LoVo (cell line): ENCODE measurements at places on chromosomes 16 and 17.
A peak's percentile ranks its signal among the peaks of the same experiment; 100 is the strongest.

DNA sequence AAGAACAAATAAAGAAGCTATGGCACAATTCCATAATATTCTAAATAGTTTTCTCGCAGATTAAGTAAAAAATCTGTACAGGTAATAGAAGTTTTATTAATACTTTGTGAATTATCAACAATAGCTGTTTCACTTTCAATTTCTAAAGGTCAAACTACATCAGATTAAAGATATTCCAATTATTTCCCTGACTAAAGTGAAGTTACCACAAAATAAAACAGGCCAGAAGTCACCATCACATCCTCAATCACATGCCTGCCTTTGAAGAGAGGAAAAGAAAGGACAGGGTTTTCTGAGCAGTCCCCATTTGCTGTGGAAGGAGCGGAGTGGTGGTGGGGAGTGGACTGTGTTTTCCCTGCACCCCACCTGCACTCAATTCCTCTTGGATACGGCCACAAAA, 11.1 kb downstream of the ITFG1 start:
- DNase-seq = no peak

DNA sequence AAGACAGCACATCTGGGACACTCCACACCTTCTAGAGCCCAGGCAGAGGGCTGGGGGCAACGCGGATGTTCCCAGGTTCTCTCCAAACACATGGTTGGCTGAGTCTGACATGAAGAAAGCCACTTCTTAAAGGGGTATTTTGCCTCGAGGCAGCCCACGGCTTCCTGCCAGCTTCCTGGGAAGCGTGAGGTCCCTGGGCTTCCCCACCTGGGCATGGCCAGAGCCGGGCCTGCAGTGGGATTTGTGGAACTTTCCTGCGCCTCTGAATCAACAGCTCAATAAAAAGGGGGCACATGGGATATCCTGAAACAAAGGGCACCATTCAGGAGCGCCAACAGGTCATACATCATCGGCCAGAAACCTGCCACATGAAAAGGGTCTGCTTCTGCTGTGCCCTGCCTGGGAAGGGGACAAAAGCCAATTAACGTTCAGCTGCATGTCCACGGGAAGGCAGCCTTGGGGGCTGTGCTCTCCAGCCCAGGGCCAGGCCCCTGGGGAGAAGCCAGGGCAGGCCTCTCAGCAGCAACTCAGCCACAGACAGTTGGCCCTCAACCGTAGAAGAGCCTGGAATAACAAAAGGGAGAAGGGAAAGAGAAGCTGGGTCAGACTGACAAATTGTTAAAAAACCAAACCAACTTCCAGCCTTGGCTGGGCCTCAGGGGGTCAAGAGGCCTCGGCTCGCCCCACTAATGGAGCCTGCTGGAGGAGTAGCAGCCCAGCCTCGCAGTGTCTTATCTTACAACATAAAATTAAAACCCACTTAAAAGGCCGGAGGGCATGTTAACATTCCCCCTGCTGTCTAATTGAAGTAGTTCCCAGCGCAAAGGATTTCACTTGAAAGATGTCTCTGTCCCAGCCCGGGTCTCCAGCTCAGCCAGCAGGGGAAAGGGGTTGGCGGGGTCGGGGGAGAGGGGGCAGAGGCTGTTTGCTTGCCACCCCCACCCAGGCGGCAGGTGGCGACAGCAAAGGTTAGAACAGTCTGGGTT, 34.2 kb downstream of the TBX4 start:
- DNase-seq = no peak

DNA sequence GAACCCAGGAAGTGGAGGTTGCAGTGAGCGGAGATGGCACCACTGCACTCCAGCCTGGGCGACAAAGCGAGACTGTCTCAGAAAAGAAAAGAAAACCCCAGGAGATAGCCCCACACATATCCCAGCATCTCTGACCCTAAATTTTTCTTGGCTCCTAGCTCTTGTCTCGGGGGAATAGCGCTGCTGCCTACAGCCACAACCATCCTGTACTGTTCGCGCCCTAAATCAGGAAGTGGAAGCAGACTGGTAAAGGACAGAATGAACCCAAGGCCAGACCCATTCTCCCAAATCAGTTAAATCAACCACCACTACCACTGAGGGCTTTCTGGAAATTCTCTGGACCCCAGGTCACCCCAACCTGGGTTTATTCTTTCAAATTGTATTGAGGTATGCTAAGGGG, 1.7 kb downstream of the CTDNEP1 start:
- DNase-seq = no peak

- DNase-seq = no peak
Measured at GRCh38 chr16:1530883-1531637, 2.4 kb upstream of the TMEM204 start.

- DNase-seq = no peak
Measured at GRCh38 chr16:14427371-14427948, 202.6 kb downstream of the PARN start.

DNA sequence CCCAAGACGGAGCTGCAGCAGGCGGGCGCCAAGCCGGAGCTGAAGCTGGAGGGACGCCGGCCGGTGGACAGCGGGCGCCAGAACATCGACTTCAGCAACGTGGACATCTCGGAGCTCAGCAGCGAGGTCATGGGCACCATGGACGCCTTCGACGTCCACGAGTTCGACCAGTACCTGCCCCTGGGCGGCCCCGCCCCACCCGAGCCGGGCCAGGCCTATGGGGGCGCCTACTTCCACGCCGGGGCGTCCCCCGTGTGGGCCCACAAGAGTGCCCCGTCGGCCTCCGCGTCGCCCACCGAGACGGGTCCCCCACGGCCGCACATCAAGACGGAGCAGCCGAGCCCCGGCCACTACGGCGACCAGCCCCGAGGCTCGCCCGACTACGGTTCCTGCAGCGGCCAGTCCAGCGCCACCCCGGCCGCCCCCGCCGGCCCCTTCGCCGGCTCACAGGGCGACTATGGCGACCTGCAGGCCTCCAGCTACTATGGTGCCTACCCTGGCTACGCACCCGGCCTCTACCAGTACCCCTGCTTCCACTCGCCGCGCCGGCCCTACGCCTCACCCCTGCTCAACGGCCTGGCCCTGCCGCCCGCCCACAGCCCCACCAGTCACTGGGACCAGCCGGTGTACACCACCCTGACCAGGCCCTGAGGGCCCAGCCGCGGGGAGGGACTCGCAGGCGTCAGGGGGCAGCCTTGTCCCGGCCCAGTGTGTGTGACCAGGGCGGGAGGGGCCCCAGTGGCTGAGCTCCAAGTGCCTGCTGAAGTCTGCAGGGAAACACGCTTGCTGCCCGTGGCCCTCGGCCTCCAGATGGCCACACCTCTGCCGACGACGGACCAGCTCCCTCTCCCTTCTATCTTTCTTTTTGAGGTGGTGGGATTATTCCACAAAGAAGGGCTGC, 3.4 kb downstream of the SOX8 start:
- DNase-seq = no peak

DNA sequence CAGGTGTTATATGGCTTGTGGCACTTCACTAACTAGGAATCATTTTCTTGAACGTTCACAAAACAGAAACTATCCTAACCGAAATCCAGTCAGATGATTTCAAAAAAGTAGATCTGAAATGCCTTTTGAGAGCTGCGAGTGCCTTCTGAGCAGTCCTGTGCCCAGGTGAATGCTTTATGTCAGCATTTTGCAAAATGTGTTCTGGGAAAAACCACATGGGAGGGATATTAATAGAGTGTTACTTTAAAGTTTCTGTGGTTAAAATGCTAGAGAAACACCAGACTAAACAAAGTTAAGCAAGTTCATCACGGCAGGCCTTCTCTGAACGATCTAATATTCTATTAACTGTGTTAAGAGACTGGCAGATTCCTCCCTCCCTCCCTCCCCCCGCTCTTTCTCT, 15.8 kb upstream of the RGS9 start:
- no peak for DNase-seq

- no peak for DNase-seq
Measured at GRCh38 chr16:89355007-89355406, 135.4 kb downstream of the ANKRD11 start.

GRCh38 chr17:43790311-43790940, 10.2 kb downstream of the CFAP97D1 start:
- no peak for DNase-seq

- no peak for DNase-seq
Measured at GRCh38 chr16:75787440-75787839, 61.1 kb upstream of the CPHXL start.

DNA sequence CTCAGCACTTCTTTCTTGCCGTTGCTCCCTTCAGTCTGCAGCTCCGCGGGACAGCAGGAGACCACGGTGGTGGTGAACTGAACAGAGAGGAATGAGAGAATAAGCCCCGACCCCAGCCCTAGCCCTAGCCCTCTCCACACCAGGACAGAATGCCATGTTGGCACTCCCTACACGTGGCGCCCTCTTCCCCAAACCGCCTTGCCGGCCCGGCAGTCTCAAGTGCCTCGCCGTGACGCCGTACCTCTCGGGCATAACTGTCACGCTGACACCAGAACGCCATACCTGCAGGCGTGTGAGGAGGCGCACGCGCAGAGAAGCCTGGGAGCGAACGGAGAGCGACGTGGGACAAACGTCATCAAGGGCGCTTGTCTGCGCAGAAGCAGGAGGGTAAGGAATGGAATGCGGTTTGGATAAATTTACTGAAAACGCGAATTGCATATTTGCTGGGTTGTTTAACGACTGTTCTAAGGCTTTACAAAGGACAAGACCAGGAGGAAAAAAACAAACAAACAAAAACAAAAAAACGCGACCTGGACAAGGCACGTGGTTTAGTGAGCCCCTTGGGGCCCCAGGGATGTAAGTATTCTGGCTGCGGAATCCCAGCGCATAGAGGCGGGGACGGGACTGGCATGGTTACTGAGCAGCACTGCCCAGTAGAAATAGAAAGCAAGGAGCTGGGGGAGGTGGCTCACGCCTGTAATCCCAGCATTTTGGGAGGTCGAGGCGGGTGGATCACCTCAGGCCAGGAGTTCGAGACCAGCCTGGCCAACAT, at the start of gene AARSD1:
Gene AARSD1 (minus strand): TSS at position 294 of the 772 bp plus-strand sequence. CDS start 14 bp downstream, at position 280.
- DNase-seq = peak; percentile 94

DNA sequence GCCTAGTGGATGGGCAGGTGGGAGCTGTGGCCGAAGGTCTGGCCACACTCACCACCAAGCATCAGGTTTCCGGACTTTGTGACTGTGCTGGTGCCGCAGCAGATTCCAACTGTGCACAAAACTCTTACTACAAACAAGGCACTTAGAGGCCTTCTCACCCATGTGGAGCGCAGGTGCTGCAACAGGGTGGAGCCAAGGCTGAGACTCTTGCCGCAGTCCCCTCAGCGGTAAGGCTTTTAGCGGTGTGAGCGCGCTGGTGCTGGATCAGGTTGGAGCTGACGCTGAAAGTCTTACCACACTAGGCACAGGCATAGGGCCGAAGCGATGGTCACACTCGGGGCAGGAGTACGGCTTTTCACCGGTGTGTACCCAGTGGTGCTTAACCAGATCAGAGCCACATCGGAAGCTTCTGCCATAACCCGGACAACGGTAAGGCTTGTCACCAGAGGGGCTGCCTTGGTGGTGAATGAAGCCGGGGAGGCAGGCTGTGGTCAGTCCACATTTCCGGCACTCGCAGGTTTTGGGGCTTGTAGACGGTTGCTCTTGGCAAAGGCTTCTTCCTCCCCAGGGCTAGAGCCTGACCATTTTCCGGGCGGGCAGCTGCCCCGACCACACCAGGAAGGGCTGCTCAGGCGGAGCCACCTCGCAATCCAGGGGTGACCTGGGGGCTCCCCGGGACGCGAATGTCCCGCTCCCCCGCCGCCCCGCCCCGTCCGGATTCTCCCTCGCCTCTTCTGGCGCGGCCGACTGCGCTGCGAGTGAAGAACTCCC, 1.0 kb upstream of the ARMC5 start:
- DNase-seq = no peak

DNA sequence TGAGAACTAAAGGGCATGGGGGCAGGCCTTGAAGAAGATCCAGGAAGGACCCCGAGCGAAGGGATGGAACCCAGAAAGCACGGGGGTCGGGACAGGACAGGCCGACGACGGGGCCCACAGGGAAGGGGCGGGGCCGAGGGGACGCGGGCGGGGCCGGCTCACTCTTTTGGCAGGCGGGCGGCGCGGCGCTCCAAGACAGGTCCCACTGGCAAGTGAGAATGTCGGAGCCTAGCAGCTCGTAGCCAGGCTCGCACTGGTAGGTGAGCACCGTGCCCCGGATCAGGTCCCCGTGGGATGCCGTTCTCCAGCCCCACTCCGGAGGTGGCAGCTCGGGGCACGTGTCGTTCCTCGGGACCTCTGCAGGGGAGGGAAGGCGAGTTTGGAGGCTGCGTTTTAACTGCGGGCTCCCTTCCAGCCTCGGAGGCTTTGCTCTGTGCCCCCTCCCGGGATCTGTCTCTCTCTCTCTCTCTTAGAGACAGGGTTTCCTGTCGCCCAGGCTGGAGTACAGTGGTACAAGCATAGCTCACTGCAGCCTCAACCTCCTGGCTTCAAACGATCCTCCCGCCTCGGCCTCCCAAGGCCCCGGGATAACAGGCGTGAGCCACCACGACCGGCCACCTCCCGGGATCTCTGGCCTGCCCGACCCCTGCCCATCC, 13.7 kb upstream of the CDIPT start:
- no peak for DNase-seq

- DNase-seq = peak; percentile 60
Measured at GRCh38 chr16:87278191-87279093, 38.8 kb downstream of the C16orf95 start.

GRCh38 chr17:72691586-72691985, 400.9 kb downstream of the SLC39A11 start:
- DNase-seq = no peak

DNA sequence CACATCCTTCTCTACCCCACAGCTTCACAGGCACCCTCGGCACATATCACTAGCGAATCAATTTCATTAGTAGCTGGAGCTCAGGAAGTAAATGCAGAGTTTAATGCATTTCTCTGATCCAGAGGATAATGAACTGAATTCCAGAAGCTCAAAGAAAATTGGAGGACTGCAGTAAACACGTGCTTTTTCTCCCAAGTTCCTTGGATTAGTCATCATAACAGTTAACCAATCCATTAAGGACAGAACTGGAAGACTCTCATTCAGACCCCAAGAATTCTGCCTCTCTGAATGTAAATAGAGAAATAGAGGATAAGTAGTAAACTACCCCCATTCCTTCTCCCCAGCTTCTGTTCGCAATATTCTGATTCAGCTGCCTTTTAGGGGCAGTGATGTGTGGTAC, 40.7 kb downstream of the DUSP14 start:
- DNase-seq = no peak

DNA sequence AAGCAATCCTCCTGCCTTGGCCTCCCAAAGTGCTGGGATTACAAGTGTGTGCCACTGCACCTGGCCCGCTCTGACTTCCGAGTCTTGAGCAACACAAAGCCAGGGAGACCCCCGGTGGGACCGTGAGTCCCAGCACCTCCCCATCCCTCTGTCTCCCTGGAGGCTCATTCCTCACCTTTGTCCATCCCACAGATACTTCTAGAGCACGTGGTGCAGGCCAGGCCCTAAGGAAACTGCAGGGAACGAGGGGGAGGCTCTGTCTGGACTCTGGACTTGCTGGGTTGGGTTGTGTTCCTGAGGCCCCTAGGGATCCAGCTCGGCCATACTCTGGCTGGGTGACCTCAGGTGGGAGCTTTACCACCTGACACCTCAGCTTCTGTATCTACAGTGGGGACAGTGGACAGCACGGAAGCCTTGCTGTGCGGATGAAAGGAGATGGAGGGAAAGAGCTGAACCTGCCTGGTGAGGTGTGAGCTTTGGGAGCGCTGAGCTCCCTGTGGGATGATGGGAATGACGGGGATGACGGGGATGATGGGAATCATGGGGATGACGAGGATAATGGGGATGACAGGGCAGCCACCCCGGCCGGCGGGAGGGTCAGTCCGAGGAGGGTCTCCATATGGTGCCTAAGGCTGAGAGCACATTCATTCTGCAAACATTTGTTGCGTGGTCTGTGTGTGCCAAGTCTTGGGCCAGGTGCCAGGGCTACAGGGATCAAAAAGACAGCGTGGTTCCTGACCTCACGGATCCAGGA, 26.6 kb downstream of the C16orf74 start:
- DNase-seq = no peak
